Activated CD8-positive, alpha-beta memory T cell treated with anti-CD3 and anti-CD28 coated beads for 1 hour (primary cell): ENCODE measurements at places on chromosomes 6 and 20.
A peak's percentile ranks its signal among the peaks of the same experiment; 100 is the strongest.

- no peak for DNase-seq
Observed at GRCh38 chr6:157033428-157034140, 256.4 kb downstream of the ARID1B start.

- no peak for DNase-seq
Observed at GRCh38 chr6:135475292-135475886, 22.2 kb downstream of the AHI1 start.

DNA sequence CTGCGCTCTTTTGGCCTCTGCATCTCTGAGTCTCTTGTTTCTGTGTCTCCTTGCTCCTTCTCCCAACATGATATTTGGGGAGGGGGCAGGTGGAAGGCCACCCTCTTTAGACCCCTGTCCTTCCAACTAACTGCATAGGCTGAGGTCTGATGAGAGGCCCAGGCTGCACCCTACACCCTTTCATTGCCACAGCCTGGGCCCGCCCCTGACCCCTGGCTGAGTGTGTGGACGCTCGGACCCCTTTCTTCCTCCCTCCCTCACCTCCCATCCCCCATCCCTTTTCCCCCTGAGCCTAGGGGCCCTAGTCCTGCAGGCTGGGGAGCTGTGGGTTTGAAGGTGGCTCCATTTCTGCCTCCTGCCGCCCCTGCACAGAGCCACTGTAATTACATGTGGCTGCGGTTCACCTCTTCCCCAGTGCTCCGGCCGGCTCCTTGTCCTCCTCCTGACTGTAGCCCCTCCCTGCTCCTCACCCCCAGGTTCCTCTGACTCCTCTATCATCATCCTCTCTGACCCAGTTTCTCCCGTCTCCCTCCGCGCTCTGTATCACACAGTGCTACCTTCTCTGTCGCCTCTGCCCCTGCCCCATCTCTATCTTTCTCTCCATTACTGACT, 6.8 kb downstream of the MDFI start:
- no peak for DNase-seq

- no peak for DNase-seq
Observed at GRCh38 chr6:124970243-124970642, 8.0 kb downstream of the RNF217 start.

GRCh38 chr20:38212806-38213606, 47.5 kb downstream of the KIAA1755 start:
- no peak for DNase-seq

- peak; percentile 42 for DNase-seq
Observed at GRCh38 chr6:34235307-34236130, 1.2 kb upstream of the HMGA1 start.
